ENCODE measurements at places on chromosomes 3 and 15.

DNA sequence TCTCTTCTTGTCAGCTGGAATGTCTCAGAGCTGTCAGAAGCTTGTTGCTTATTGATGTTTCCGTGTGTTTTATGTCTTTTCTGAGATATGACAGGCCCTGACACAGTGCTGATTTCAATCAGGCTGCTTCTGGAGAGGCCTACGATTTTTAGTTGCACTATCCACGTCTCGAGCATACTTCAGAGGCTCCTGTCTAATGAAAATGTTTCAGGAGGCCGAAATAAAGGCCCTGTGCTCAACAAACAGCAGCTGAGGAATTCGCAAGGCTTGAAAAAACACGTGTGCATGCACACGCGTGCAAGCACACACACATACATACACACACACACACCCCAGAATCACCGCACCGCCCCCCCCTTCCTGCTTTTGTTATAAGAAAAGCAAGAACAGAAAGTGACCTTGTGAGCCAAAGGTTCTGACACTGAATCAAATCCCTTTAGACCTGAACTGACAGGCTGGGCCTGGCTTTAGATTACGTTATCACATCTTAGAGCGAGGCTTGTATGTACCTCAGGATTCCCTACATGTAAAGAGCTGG is 296.6 kb downstream of the NR2F2 start:
- DNase-seq, result no peak

GRCh38 chr3:55718521-55718921 is 231.4 kb upstream of the WNT5A start:
- DNase-seq, result no peak

DNA sequence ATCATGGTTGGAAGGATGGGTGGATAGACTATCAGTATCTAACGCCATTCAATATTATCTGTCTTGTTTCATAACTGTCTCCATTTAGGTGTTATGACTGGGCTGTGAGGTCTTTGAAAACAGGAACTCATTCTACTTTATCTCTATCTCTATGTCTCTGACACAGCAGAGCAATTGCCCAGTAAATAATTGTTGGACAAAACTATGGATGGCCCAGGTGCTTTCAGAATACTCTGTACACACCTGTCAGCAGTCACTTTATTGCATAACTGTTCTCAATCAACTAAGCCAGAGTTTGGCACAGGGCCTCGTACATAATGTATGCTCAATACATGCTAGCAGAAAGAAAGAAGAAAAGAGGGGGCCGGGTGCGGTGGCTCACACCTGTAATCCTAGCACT is 210.3 kb downstream of the OPA1 start:
- DNase-seq, result no peak

DNA sequence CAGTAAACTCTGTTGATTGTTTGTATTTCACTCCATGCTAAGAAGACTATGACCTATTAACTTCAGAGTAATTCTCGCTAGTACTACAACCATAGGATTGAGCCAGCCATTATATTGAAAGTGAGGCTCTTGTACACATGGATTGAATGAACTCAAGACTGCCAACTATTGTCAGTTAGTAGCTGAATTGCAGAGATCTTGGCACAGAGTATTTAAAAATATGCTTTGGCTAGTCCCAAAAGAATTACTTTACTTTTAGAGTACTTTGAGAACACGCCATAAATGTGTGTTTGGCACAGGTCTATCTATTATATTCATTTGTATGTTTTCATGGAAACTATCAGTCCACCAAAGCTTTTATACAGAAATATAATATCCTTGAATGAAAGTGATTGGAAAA is 226.7 kb upstream of the DCBLD2 start:
- DNase-seq, result no peak

GRCh38 chr15:66505430-66505811 is 295 bp downstream of the ZWILCH start:
- DNase-seq, result no peak

Data from stimulated activated naive CD8-positive, alpha-beta T cell treated with anti-CD3 and anti-CD28 coated beads, Interleukin-15, amount 100 ng/mL, for 72 hours (primary cell).